ENCODE measurements at places on chromosomes 1 and 21. TPM values are rescaled to one million over a fixed set of nuclear protein-coding genes. Genes with fewer than 3 reads are reported as not detected.
A peak's percentile ranks its signal among the peaks of the same experiment; 100 is the strongest.

SRGAP2C gene
- total RNA-seq: 7.6 TPM

DNA sequence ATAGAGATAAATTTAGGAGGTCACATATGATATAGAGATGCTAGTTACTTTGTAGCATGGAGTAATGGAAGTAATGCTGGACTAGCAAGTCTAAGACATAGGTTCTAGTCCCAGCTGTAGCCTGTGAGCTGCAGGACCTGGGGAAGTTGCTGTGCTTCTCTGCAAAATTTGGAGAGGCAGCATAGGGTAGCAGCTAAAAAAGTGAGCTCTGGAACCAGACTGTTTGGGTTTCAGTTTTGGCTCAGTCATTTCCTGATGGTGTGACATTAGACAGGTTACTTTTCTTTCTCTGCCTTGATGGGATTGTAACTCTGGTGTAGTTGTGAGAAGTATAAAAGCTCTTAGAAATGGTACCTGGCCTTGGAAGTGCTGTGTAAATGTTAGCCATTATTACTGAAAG is 3.3 kb downstream of the METTL13 start:
- peaks cover 57% of the 10 kb centered on the region for H3K4me1 ChIP-seq
- no peaks in the 10 kb centered on the region for H3K27me3 ChIP-seq
- H3K27ac ChIP-seq: no peak overlapping the region
- peak overlapping the region; percentile 19 for H3K4me3 ChIP-seq
- H3K36me3 ChIP-seq: peaks cover 58% of the 10 kb centered on the region
- DNase-seq: no peak

LHX8 gene
- not detected for total RNA-seq

PIGM gene
- 7.6 TPM for total RNA-seq

ZNF648 gene
- total RNA-seq: not detected

DNA sequence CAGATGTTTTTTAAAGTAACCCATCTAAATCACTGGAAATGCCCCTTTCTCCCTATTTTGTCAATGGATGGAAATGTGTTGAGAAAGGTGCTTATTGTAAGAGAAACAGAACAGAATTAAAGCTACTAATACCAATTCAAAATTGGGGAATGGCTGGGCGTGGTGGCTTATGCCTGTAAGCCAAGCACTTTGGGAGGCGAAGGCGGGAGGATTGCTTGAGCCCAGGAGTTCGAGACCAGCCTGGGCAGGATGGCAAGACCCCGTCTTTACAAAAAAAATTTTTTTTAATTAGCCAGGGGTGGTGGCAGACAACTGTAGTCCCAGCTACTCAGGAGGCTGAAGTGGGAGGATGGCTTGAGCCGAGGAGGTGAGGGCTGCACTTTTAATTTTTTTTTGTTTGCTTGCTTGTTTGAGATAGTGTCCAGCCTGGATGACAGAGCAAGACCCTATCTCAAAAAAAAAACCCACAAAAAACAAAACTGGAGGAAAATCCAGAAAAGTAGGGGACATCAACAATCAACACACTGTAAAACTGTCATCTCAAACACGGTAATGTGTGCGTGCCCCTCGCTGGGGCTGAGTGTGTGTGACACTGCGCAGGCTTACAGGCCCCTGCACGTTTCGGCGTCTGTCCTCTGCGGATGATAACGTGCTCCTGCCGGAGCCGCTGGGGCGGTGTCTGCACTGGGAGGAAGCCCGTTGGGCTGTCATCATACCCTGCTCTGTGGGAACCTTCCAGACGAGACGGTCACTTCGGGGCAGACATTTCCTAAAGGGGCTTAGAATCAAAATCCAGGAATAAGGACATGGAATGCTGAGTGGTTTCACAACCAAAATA is 11.6 kb upstream of the POFUT2 start:
- H3K4me1 ChIP-seq: peaks cover 9% of the 10 kb centered on the region
- H3K27ac ChIP-seq: peak overlapping the region; percentile 73
- DNase-seq: peak; percentile 44
- H3K4me3 ChIP-seq: no peak overlapping the region
- H3K36me3 ChIP-seq: no peaks in the 10 kb centered on the region
- peaks cover 21% of the 10 kb centered on the region for H3K27me3 ChIP-seq

ARID4B gene
- 52.0 TPM for total RNA-seq

CTNNBIP1 gene
- 34.2 TPM for total RNA-seq

DNA sequence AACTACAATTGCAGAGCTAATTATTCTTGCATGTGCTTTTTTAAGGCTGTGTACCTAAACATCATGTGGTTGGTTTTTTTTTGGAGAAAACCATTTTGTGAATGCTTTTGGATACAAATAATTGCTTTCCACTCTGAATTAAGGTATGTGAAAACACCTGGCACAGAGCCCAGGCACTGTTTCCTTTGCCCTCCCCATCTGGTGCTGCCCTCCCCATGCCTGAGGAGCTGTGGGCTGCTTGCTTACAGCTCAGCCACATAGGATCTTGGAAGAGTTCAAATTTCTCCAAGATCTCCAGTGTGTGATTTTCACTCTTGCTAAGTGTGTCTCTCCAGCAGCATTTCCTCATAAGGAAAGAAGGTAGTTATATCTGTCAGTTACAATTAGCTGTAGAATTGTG is 27.8 kb downstream of the DNM3 start:
- H3K27me3 ChIP-seq: no peaks in the 10 kb centered on the region
- DNase-seq: peak; percentile 7
- no peak overlapping the region for H3K4me3 ChIP-seq
- H3K36me3 ChIP-seq: no peaks in the 10 kb centered on the region

SPATA1 gene
- total RNA-seq: 1.8 TPM

AGMAT gene
- total RNA-seq: 9.8 TPM

- H3K4me1 ChIP-seq: no peaks in the 10 kb centered on the region
- peak; percentile 12 for DNase-seq
- H3K27me3 ChIP-seq: no peaks in the 10 kb centered on the region
- H3K4me3 ChIP-seq: no peak overlapping the region
- H3K27ac ChIP-seq: no peak overlapping the region
Measured at GRCh38 chr1:198113342-198113750, 43.5 kb upstream of the NEK7 start.

RGS16 gene
- total RNA-seq: 1.1 TPM

DNA sequence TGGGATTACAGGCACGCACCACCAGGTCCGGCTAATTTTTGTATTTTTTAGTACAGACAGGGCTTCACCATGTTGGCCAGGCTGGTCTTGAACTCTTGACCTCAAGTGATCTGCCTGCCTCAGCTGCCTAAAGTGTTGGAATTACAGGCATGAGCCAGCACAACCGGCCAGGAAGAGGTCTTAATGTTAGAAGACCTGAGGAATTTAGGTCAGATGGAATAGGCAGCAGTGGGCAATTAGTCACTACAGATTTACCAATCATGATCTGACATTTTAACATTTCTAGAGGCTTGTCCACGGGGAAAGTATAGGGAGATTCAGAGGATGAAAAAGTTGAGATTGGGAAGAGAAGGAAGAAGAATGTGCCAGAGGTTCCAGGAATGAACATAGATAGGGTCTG is 8.9 kb upstream of the APP start:
- H3K36me3 ChIP-seq: no peaks in the 10 kb centered on the region
- H3K4me3 ChIP-seq: no peak overlapping the region
- no peaks in the 10 kb centered on the region for H3K27me3 ChIP-seq
- DNase-seq: no peak
- no peak overlapping the region for H3K27ac ChIP-seq
- no peaks in the 10 kb centered on the region for H3K4me1 ChIP-seq

SLC9A1 gene
- 132 TPM for total RNA-seq

CHODL gene
- total RNA-seq: 0.72 TPM

KIRREL1 gene
- total RNA-seq: 4.1 TPM

GRCh38 chr1:119290297-119290696 is 78.3 kb upstream of the HAO2 start:
- H3K27ac ChIP-seq: no peak overlapping the region
- no peaks in the 10 kb centered on the region for H3K36me3 ChIP-seq
- no peak overlapping the region for H3K4me3 ChIP-seq

- no peak overlapping the region for H3K4me3 ChIP-seq
- H3K4me1 ChIP-seq: peaks cover 5% of the 10 kb centered on the region
- no peaks in the 10 kb centered on the region for H3K27me3 ChIP-seq
- H3K27ac ChIP-seq: peak overlapping the region; percentile 47
- no peaks in the 10 kb centered on the region for H3K36me3 ChIP-seq
Measured at GRCh38 chr1:66351478-66351877, 182.5 kb upstream of the SGIP1 start.

DNA sequence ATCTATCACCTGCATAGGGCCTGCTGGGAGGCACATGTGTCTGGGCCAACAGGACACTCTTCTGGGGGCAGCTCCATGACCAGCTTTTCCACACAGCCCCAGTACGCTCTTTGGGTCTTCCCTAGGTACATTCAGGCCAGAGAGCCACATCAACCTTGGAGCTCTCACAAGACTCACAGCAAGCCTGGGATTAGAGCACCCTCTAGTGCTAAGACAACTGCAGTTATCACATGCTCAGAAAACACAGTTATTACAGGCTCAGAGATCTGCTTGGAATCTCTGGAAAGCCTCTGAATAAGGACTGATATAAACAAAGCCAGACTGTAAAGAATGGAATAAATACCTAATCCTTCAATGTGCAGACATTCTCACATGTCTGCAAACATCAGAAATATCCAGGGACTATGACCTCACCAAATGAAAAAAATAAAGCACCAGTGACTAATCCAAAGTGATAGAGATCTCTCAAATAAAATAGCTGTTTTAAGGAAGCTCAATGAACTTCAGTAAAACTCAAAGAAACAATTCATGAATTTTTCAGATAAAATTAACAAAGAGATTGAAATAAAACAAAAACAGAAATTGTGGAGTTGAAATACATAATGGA is 563.9 kb upstream of the NR5A2 start:
- DNase-seq: peak; percentile 26
- no peak overlapping the region for H3K4me3 ChIP-seq
- H3K4me1 ChIP-seq: no peaks in the 10 kb centered on the region
- no peak overlapping the region for H3K27ac ChIP-seq

FCGR3A gene
- 2.2 TPM for total RNA-seq

- no peaks in the 10 kb centered on the region for H3K27me3 ChIP-seq
- H3K4me3 ChIP-seq: no peak overlapping the region
- peaks cover 80% of the 10 kb centered on the region for H3K4me1 ChIP-seq
- no peak for DNase-seq
- H3K27ac ChIP-seq: peak overlapping the region; percentile 100
Measured at GRCh38 chr1:155006601-155007101, 4.0 kb downstream of the ZBTB7B start.

MX2 gene
- 85.8 TPM for total RNA-seq

- H3K4me1 ChIP-seq: no peaks in the 10 kb centered on the region
- H3K36me3 ChIP-seq: no peaks in the 10 kb centered on the region
- no peak overlapping the region for H3K4me3 ChIP-seq
Measured at GRCh38 chr1:184163674-184164465, 112.3 kb downstream of the TSEN15 start.

OR6N1 gene
- not detected for total RNA-seq

DNA sequence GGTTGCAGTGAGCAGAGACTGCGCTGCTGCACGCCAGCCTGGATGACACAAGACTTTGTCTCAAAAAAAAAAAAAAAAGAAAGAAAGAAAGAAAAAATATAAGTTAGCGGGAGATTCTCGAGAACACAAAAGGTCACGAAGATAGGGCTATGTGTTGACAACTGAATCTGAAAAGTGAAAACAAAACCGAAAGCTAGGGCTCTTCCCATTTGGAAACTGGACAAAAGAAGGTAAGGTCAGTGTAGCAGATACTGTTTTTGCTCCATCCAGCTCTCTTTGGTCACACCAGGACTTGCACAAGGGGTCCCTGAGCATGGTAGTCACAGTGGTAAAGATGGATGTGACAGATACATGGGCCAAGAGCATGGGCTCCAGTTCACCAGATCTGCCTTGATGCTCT is 60.4 kb upstream of the MAP10 start:
- H3K4me1 ChIP-seq: no peaks in the 10 kb centered on the region
- H3K36me3 ChIP-seq: no peaks in the 10 kb centered on the region
- H3K4me3 ChIP-seq: no peak overlapping the region
- H3K27ac ChIP-seq: no peak overlapping the region

CD1E gene
- total RNA-seq: not detected

- no peaks in the 10 kb centered on the region for H3K4me1 ChIP-seq
- H3K4me3 ChIP-seq: no peak overlapping the region
Measured at GRCh38 chr1:23026568-23026967, 7.3 kb downstream of the KDM1A start.

CEP104 gene
- 128 TPM for total RNA-seq

TCHHL1 gene
- not detected for total RNA-seq

MYOG gene
- not detected for total RNA-seq
